ENCODE measurements at places on chromosomes 5 and 9. TPM values are rescaled to one million over a fixed set of nuclear protein-coding genes. Genes with fewer than 3 reads are reported as not detected.

GRCh38 chr5:139600336-139600949, 39.3 kb downstream of the UBE2D2 start:
- no peak for DNase-seq

GRCh38 chr5:138560971-138561370, 14.2 kb downstream of the HSPA9 start:
- no peak for DNase-seq

DNA sequence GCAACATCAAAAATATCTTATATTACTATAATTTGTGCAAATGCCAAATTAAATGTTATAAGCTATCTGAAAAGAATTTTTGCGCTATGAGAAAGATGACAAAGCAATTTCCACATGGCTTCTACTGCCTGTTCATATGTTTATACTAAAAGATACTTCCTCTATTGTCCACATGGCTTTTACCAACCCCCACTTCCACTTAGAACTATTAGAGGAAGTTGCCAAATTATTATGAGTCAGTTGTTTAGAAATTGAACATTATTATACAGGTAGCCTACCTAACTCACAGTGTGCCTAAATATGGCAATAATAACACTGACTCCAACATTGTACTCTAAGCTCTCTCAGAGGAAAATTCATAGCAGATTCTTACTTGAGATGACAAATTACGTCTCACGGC, 37.6 kb upstream of the SLC27A6 start:
- DNase-seq = no peak

GRCh38 chr9:70868041-70868440, 253.4 kb downstream of the TRPM3 start:
- no peak for DNase-seq

DNA sequence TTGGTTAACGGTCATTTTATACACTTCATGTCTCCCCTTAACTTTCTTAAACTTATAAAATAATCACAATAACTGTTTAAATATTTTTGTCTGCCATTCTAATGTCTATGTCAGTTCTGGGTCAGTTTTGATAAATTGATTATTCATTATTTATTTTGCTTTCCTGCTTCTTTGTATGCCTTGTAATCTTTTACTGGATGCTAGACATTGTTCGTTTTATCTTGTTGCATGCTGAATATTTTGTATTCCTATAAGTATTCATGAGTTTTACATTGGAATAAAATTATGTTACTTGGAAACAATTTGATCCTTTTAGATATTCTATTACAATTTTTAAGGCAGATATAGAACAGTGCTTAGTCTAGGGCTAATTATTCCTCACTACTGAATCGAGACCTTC, 952.0 kb downstream of the NR2F1-AS1 start:
- DNase-seq = no peak

GRCh38 chr5:117955831-117956230, 1032.5 kb downstream of the DTWD2 start:
- no peak for DNase-seq

DNA sequence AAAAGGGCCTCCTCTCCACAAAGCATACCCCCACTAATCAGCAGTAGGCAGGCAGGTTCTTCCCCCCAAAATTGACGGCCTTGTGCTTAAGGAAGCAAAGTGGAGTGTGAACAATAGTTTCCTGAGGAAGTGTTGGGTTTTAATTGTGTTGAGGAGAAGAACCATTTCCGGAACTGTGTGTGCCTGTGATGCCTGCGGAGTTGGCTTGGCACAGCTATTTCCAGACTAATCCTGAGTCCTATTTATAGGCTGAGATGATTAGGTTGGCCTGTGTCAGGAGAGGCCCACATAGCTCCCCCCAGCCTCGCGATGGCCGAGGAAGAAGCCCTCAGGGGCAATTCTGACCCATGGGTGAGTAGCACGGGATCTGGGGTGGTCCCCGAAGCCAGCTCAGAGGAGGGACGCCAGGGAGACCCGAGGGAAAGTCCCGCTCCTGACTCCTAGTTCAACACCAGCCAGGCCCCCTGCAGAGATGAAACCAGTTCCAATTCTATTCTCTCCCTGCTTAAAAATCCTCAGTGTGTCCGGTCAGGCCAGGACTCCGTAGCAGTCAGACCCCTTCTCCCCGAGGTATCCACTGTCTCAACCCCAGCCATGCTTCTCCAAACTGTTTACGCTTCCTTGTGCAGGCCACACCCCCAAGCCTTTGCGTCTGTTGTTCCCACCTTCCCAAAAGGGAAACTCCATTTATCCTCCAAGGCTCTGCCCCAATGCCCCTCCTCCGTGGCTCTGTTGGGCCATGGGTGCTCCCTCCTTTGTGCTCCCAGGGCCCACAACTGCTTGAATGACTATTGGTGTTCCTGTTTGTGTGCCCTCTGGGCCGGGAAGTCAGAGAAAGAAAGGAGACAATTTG, 18.1 kb downstream of the GSN start:
- peak; percentile 82 for DNase-seq

HNRNPH1 gene
- total RNA-seq = 235 TPM

IRX1 gene
- not detected for total RNA-seq

STKLD1 gene
- 1.1 TPM for total RNA-seq

TMEM174 gene
- not detected for total RNA-seq
